Naive thymus-derived CD8-positive, alpha-beta T cell (primary cell): ENCODE measurements at places on chromosomes 16 and 17. TPM values are rescaled to one million over a fixed set of nuclear protein-coding genes. Genes with fewer than 3 reads are reported as not detected.

DNA sequence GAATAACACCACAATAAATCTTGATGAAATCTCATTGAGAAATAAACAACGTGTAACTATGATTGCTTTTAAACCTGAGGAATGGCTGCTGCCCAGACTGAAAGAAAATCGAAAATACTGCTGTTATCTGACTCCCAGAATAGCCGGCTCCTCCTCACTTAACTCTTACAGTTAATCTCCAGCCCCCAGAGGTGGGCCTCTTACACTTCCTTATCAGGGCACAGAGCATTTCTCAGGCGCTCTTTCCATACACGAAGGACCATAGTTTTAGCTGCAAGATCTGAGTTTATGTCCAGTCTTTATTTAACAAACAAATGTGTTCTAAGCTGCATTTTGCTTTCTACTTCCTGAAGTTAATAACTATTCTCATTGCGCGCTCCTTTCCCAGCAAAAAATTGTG, 206.9 kb downstream of the MAP2K4 start:
- H3K4me1 ChIP-seq = no peaks in the 10 kb centered on the region
- peaks cover 14% of the 10 kb centered on the region for H3K27me3 ChIP-seq
- H3K27ac ChIP-seq = no peak overlapping the region
- H3K4me3 ChIP-seq = no peak overlapping the region
- DNase-seq = no peak
- no peaks in the 10 kb centered on the region for H3K36me3 ChIP-seq

DNA sequence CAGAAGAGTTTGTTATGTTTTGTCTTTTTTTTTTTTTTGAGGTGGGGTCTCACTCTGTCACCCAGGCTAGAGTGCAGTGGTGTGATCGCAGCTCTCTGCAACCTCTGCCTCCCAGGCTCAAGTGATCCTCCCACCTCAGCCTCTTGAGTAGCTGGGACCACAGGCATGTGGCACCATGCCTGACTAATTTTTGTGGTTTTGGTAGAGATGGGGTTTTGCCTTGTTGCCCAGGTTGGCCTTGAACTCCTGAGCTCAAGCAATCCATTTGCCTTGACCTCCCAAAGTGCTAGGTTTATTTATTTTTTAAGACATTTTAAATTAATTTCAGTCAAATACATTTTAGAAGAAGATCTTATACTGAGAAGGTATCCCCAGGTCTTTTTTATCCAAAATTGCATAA, 366.7 kb downstream of the KCNJ2 start:
- no peaks in the 10 kb centered on the region for H3K4me1 ChIP-seq
- H3K36me3 ChIP-seq = no peaks in the 10 kb centered on the region
- H3K27ac ChIP-seq = no peak overlapping the region
- no peak for DNase-seq
- no peaks in the 10 kb centered on the region for H3K27me3 ChIP-seq
- H3K4me3 ChIP-seq = no peak overlapping the region

GRCh38 chr17:33469421-33469820, 176.3 kb upstream of the ASIC2 start:
- H3K36me3 ChIP-seq = no peaks in the 10 kb centered on the region
- no peak for DNase-seq
- H3K27me3 ChIP-seq = peaks cover under 1% of the 10 kb centered on the region
- no peak overlapping the region for H3K4me3 ChIP-seq

The NDRG4 gene
- total RNA-seq = 1.6 TPM

The DVL2 gene
- 81.5 TPM for total RNA-seq

DNA sequence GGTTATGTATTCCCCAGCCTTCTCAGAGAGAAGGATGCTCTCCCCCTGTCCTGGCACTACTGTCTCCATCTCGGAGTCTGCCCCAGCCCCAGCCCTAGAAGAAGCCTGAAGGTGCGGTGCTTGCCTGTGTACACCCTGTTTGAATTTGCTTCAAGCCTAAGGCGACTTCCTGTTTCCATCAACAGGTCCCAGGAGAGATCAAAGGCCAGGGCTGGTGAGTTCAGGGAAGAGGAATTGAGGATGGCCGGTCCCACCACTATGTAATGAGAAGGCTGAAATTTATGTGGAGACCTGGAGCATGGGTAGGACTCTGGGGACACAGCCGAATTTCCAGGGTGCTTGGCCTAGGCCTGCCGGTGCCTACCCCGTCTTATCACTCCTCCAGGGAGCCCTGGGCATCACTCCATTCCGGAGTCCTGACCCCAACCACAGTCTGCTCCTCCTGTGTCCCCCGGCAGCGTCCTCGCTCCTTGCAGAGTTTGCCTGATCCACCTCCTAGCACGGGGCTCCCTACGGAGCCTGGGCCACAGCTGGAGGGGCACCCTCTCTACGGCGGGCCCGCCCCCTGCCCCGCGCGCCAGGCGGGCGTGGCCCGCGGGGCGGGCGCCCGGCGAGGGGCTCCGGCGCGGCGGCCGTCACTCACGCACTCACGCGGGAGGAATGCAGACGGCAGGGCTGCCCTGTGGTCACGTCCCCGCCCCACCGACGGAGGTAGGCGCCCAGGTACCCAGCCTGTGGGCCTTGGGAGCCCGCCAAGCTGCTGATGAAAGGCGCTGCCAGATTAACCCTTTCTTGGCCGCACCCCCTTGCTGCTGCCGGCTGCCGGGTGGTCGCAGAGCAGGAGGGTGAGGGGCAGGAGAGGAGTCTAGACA, 53.8 kb upstream of the TAC4 start:
- peaks cover 62% of the 10 kb centered on the region for H3K27me3 ChIP-seq
- DNase-seq = no peak
- H3K4me1 ChIP-seq = peaks cover 8% of the 10 kb centered on the region
- no peak overlapping the region for H3K4me3 ChIP-seq

DNA sequence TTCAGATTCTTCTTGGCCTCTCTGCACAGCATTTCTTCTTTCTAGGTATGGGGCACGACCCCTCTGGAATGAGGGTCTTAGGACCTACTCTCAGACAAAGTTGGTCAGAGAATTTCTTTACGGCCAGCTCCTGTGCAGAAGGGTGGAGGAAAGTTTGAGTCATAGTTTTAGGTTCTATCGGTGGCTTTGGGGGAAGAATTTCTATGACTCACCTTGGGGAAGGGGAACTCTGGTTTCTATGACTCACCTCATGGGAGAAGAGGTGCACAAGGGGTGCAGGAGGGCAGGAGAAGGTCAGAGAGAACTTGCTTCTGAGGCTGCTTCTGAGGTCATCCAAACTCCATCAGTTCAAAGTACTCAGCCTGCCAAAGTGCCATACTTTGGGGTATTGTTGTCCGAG, 2.5 kb upstream of the ABCC12 start:
- no peak overlapping the region for H3K27ac ChIP-seq
- H3K4me3 ChIP-seq = no peak overlapping the region
- H3K4me1 ChIP-seq = no peaks in the 10 kb centered on the region
- no peaks in the 10 kb centered on the region for H3K36me3 ChIP-seq
- no peak for DNase-seq

The DLX4 gene
- 1.4 TPM for total RNA-seq

DNA sequence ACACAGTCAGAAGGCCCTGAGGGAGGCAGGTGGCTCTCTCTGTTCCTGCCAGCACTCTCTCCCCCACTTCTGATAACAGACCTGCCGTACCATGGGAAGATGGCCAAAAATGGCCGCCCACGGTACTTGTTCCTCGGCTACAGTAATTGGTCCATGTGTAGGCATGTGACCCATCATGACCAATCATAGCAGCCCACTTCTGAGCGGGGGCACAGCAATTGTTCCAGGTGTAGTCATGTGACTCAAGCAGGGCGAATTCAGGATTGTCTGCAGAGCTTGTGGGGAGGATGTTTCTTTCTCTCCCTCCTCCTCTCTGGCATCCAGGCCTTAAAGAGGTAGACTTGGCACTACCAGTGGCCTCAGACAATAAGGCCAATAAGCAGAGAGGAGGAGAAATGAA, 250.4 kb downstream of the MRTFB start:
- peaks cover 4% of the 10 kb centered on the region for H3K4me1 ChIP-seq
- no peaks in the 10 kb centered on the region for H3K36me3 ChIP-seq
